Activated naive CD4-positive, alpha-beta T cell (primary cell): ENCODE measurements at places on chromosomes 11 and 22.

GRCh38 chr22:50081426-50082196, 3.6 kb downstream of the MLC1 start:
- no peak for DNase-seq

- no peak for DNase-seq
These were observed 1.2 kb downstream of the SLC22A25 start for GRCh38 chr11:63242089-63242781.

GRCh38 chr11:12187399-12187798, 77.0 kb downstream of the MICAL2 start:
- DNase-seq = no peak

DNA sequence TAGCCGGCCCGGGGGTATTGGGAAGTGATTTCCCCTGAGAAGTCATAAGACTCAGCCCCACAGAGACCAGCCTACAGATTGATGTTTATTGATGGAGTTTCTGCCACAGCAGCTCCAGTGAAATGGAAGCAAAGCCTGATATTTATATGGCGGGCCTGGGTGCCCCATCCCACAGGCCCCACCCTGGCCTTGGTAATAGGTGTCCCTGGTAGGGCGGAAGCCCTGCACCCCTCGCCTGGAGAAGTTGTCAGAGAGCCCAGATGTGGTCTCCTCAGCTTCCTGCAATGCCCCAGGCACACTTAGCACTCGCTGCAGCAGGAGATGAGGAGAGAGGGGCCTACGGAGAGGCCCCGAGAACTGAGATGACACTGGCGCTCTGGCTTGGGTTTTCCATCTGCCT, 107.4 kb downstream of the MORC2 start:
- DNase-seq = no peak

DNA sequence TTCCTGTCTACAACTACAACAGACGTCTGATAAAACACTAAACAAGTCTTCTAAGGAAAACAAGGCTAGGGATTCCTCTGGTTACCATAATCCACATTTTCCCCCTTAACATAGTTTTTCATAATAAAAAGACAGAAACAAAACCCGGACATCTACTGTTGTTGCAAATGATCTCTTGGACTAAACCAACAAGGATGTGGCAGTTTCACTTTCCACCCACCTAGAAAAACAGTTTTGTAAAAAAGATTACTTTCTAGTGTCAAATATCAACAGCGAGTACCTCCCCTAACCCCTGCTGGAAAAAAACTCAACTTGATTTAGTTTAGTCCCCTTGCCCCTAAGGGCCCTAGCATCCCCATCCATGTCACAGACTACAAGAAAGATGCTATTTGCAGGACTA, 5.4 kb downstream of the GNG3 start:
- no peak for DNase-seq
